Uterus (tissue), 4 donors: ENCODE measurements at places on chromosomes 1 and 21.

- DNase-seq = no peak
These were observed 84.9 kb downstream of the VWA5B1 start for GRCh38 chr1:20375563-20375962.

GRCh38 chr1:243268751-243269460 is 13.1 kb downstream of the SDCCAG8 start:
- DNase-seq = no peak

GRCh38 chr1:9680828-9681227 is 29.3 kb downstream of the PIK3CD start:
- DNase-seq = no peak

GRCh38 chr1:118948846-118949245 is 39.3 kb downstream of the TBX15 start:
- DNase-seq = no peak

DNA sequence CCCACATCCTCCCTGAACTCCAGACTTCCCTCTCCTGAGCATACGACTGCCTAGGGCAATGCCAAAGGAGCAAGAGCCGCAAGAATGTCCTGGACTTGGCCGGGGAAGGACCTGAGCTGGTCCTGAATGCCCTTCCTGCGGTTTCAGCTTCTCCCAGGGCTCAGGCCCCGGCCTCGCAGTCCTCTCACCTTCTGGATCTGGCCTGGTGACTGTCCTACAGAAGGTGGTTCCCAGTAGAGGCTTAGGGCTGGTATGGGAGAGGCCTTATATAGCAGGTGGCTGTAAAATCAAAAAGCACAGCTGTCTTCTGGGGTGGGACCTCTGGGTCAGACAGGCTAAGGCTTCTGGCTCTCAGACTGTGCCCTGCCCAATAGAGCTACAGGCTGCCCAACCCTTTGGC is at the start of gene LYPD8:
Gene LYPD8 (minus strand): TSS at position 243 of the 400 bp plus-strand sequence. CDS start 4,678 bp downstream, outside the sequence.
- DNase-seq = no peak

DNA sequence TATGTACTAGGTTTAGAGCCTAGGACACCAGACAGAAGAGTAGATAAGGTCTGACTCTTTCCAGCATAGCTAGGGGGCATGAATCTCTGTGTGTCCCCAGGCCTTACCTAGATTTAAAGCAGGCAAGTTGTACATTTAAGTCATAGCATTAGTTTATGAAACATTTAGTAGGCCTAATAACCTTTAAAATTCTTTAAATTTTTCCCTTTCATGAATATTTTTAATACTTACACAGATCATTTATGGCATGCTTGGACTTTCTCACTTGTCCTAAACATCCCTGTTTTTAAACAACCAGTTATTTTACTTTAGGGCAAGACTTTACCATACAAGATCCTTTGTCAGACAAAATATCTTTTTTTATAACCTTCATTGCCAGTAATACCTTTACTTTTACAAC is 258.4 kb upstream of the ZRANB2 start:
- DNase-seq = no peak

DNA sequence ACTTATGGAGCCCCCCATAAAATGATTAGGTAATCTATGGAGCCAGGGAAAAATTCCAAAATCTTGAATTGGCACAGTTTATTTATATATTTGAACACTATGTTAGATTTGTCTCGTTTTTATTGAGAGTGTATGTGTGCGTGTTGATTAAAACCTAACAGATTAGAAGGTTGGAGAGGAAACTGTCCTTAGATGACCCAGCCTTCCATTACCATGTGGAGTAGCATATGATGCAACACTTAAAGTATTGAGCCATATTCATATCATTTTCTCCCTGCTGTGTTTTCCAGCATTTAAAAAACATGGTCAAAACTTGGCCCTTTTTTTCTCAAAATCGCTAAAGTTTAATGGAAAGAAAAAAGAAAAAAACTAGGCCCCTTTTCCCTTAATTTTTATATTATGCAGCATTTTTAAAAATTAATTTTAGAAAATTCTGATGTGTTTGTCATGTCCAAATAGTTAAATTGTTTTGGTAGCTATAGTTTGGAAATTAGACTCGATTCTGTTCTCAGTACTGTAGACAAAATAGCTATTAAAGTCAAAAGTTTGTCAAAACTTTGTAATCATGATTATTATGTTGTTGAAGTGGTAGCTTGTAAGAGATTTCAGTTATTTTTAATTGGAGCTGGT is 2.3 kb downstream of the LRRC8D start:
- no peak for DNase-seq

DNA sequence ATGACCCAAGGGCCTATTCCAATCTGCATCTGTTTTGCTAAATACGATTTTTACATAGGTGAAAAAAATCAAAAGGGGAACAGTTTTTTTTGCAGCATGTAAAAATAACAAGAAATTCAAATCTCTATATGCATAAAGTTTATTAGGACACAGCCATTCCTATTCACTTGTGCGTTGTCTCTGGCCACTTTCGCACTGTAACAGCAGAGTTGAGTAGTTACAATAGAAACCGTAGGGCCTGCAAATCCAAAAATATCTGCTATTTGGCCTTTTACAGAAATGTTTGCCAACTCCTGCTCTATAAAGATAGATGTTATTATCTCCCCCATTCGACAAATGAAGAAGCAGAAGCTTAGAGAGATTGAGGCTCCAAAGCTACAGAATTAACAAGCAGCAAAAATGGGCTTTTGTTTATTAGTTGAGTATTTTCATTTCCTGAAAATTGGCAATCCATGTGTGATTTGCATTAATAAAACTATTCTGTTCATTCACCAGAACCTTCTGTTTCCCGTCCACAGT is 5.5 kb downstream of the DYNLT5 start:
- no peak for DNase-seq
